ENCODE measurements at places on chromosomes 16 and 17.

- no peak for DNase-seq
These were observed 3.0 kb downstream of the APPBP2 start for GRCh38 chr17:60522889-60523626.

DNA sequence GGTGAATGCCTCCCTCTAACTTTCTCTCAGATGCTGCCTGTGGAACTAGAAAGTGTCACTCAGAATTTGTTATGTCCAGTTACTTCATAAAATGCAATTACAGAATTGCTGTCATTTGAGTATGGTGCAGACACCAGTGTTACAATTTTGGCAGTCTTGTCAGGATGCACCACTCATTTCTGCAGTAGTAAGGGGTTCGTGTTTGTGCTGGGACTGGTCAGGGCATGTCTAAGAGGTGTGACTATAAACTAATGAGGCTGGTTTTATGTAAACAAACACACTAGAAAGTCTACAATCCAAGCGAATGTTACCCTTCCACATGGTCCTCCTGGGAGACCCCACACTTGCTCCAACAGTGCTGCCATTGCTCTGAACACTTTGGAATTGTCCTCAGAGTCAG lies 206.2 kb downstream of the ANKFN1 start:
- no peak for DNase-seq

DNA sequence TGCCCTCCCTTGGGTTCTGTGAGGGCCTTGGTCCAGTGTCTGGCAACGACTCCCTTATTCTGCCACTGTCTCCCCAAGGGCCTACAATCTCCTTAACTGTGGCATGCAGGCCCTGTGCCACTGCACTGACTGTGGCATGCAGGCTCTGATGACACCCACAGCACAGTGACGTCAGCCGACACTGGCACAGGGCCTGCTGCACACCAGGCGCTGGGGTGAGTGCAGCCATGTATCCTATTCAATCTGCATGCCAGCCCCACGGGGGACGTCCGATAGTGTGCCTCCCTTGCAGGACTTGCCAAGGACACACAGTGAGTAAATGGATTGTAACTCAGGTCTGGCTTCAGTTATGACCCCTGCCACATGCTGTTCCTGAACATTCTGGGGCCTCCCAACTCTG lies 39.8 kb upstream of the RASD1 start:
- no peak for DNase-seq

DNA sequence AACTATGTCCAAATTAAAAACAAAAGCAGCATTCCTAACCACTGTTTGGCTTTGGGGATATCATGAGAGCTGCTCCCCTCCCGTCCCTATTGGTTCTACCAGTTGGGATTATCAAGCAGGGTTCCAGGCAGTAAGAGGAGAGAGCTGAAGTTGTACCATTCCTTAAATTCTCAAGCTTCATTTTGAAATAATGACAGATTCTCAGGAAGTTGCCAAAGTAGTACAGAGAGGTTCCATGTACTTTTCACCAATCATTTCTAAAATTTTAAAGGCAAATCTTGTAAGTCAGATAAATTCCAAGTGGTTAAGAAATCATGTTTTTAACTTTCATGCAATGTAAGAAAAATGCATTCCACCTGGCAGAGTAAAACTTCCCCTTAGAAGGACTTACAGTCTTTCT lies 36.9 kb downstream of the TEX2 start:
- no peak for DNase-seq

DNA sequence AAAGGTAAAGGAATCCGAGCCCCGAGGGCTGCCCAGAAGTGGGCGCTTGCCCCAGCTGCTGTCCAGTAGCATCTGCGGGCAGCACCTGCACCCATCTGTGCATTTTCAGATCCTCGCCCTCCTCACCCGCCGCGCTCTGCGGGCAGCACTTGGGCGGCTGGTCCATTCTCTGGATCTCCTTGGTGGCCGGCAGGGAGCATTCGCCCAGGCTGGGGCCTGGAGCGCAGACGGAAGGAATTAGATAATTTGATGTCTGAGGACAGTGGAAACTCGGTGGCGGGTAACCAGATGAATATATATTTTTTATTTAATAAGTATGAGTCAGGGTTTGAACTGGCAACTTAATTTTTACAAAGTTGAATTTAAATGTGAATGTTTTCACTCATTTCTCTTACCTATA lies 88.5 kb downstream of the NPIPB11 start:
- no peak for DNase-seq

GRCh38 chr17:29149431-29150064 lies 30.6 kb downstream of the MYO18A start:
- peak; percentile 46 for DNase-seq

- DNase-seq = no peak
These were observed 70.4 kb upstream of the CACNG5 start for GRCh38 chr17:66764506-66764905.
